ENCODE measurements at places on chromosomes 3 and 15. TPM values are rescaled to one million over a fixed set of nuclear protein-coding genes. Genes with fewer than 3 reads are reported as not detected.

GRCh38 chr3:45021524-45022297, 4.4 kb upstream of the CLEC3B start:
- no peak overlapping the region for H3K4me3 ChIP-seq
- H3K4me1 ChIP-seq, result no peaks in the 10 kb centered on the region
- DNase-seq, result no peak
- H3K36me3 ChIP-seq, result no peaks in the 10 kb centered on the region

DNA sequence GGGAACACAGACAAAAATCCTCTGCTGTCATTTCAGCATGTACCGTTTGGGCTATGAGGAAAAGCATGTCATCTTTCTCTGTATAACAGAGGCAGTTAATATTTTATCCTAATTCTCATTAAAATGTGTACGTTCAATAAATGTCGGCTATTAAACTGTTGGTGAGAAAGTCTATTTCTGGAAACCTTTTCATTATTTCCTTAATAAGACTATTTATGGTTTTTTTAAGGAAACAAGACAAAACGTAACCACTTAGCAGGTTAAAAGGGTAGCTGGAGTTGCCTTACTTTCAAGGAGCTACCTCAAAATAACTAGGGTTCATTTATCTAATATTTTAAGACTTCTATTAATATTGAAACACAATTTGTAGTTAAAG, 1.8 kb upstream of the STT3B start:
- no peaks in the 10 kb centered on the region for H3K27me3 ChIP-seq
- no peaks in the 10 kb centered on the region for H3K36me3 ChIP-seq
- H3K27ac ChIP-seq, result no peak overlapping the region
- no peaks in the 10 kb centered on the region for H3K4me1 ChIP-seq

DNA sequence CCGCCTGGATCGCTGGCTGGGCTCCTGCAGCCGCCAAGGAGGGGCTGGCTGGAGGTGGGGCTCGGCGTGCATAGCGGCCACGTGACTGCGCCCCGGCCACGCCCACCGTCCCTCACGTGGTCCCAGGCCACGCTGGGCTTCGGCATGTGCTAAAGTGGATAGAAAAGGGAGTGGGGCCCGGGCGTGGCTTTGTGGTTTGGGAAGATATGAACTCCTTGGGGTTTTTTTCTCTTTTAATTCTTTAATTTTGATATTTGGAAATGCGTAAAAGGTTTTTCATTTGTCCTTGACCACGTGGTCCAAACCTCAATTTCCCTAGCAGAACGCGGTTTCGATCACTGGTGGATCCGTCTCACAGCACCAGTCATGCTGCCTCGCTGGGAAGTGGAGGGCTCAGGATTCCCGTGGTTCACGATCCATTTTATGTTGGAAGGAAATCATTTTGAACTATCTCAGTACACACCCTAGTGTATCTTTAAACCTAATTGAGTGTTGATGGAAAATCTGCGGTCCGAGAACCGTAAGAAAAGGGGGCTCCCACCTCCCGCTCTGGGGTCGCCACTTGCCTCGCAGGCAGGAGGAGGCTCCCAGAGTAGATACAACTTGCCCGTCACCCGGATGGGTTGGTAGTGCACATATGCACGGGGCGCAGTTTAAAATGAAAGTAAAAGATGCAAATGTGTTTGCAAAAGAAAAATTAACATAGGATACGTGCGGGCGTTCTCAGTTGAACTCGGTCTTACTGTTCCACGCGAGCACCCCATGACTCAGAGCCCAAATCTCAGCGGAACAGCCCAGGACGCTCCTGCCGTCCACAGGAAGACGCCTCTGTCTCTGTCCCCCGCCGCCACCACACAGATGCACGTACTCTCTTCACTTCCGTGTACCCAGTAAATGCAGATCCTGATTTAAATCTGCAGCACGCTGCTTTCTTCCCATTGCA, 141.9 kb downstream of the PGPEP1L start:
- H3K4me3 ChIP-seq, result no peak overlapping the region
- H3K27me3 ChIP-seq, result no peaks in the 10 kb centered on the region
- H3K36me3 ChIP-seq, result no peaks in the 10 kb centered on the region
- no peak for DNase-seq

DNA sequence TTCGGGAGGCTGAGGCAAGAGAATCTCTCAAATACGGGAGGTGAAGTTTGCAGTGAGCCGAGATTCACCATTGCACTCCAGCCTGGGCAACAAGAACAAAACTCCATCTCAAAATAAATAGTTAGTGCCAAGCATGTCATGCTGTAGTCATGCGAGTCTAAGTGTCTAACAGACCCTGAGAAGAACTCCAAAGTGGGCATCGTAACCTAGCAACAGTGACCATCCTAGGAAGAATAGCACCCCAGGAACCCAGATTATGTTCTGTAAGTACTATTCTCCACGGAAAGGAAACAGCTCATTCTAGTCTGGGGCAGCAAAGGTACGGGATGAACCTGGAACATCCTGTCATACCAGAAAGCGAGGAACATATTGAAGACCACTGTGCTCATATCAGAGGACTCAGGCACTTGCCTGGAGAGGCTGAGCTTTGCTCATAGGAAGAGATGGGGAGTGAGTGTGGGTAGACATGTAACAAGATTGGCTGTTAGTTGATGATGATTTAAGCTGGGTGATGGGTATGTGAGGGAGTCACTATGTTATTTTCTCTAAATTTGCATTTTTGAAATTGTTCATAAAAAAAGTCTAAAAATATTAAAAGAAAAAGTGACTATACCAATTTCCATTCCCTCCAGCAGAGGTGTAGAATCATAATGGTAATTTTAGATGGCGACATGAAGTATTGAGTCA, 31.7 kb downstream of the BCL2L10 start:
- no peaks in the 10 kb centered on the region for H3K4me1 ChIP-seq
- no peak for DNase-seq
- H3K27ac ChIP-seq, result no peak overlapping the region
- H3K4me3 ChIP-seq, result no peak overlapping the region
- no peaks in the 10 kb centered on the region for H3K27me3 ChIP-seq

GRCh38 chr15:96701443-96701842, 370.9 kb downstream of the NR2F2 start:
- DNase-seq, result no peak
- no peaks in the 10 kb centered on the region for H3K36me3 ChIP-seq
- H3K27ac ChIP-seq, result no peak overlapping the region
- H3K4me1 ChIP-seq, result peaks cover 18% of the 10 kb centered on the region
- H3K27me3 ChIP-seq, result no peaks in the 10 kb centered on the region
- H3K4me3 ChIP-seq, result no peak overlapping the region

Gene SNX22
- 5.1 TPM for total RNA-seq

Measured in H1 (cell line).